Suppressor macrophage treated with lipopolysaccharide for 1 hour (primary cell): ENCODE measurements at places on chromosomes 13 and 19.
A peak's percentile ranks its signal among the peaks of the same experiment; 100 is the strongest.

GRCh38 chr19:29697523-29698261 lies 17.4 kb downstream of the C19orf12 start:
- DNase-seq, result no peak

DNA sequence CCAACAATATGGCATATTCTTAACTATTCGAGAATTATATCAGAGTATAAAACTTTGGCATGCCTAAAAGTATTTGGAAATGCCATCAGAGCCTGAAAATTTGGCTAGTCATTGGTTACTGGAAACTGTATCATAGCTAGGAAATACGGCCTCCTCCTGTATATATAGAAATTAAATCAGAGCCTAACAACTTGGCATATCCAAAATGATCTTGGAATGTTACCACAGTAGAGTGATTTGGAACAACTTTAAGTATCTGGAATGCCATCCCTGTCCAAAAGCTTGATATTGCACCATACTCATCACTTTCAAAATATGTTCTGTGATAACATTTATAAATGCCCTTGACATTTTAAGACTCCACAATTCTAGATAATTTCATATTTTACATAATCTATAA lies 335.8 kb downstream of the SLITRK1 start:
- no peak for DNase-seq

GRCh38 chr19:2663920-2664571 lies 38.4 kb downstream of the GNG7 start:
- DNase-seq, result no peak

GRCh38 chr19:48203794-48204628 lies 33.5 kb downstream of the ZSWIM9 start:
- DNase-seq, result peak; percentile 92

DNA sequence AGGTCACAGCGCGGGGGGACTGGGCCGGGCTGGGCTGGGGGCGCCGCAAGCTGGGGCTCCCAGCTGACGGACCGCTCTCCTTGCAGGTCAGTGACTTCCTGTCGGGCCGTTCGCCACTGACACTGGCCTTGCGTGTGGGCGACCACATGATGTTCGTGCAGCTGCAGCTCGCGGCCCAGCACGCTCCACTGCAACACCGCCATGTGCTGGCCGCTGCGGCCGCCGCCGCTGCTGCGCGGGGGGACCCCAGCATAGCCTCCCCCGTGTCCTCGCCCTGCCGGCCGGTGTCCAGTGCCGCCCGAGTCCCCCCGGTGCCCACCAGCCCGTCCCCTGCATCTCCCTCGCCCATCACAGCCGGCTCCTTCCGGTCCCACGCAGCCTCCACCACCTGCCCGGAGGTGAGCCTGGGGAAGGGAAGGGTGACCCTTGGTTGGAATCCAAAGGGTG lies 5.7 kb downstream of the MIDN start:
- no peak for DNase-seq

- DNase-seq, result no peak
Observed at GRCh38 chr19:17834350-17835181, 13.2 kb downstream of the JAK3 start.

- DNase-seq, result no peak
Observed at GRCh38 chr13:31733066-31733465, 6.3 kb upstream of the RXFP2 start.

- no peak for DNase-seq
Observed at GRCh38 chr13:42392716-42393572, 121.0 kb downstream of the AKAP11 start.

GRCh38 chr19:54136086-54136863 lies 1.3 kb upstream of the CNOT3 start:
- DNase-seq, result no peak

DNA sequence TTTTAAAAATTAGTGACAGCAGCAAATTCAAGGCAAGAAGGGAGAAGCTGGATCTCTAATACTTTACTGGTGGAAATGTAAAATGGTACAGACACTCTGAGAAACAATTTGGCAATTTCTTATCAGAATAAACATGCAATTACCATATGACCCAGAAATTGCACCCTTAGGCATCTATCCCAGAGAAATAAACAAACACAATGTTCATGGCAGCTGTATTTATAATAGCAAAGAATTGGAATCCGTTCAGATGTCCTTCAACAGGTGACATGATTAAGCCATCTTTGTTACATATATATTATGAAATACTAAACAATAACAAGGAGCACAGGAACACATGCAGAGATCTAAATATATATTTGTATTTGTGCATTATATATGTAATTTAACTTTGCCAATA lies 756.5 kb downstream of the SLITRK1 start:
- DNase-seq, result no peak

DNA sequence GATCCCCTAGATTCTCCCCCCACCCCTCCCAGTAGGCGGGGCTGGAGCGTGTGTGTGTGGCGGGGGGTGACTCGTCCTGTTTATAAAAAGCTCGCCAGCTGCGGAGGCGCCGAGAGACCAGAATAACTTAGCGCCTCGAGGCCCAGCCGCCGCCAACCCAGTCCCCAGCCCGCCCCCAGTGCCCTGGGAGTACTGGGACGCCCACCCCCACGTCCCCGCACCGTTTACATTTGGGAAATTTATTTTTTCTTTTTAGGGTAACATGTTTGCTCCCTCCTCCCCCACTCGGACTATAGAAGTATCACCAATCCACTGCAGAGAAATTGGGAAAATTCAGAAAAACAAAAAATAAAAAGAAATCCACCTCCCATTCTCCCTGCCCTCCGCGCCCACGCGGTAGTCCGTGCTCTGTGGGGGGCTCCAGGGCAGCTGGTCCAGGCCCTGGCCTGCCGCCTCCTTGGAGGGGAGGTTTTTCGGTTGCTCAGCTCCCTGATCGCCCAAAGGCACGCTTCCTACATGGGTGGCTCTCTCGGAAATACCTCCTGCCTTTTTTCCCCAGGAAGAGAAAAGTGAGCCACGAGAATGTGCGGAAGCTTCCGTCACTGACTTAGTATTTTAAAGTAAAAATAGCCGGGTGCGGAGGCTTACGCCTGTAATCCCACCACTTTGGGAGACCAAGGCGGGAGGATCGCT lies 1.5 kb upstream of the RAB3A start:
- peak; percentile 65 for DNase-seq

GRCh38 chr19:13957051-13957450 lies 4.7 kb downstream of the DCAF15 start:
- DNase-seq, result no peak

DNA sequence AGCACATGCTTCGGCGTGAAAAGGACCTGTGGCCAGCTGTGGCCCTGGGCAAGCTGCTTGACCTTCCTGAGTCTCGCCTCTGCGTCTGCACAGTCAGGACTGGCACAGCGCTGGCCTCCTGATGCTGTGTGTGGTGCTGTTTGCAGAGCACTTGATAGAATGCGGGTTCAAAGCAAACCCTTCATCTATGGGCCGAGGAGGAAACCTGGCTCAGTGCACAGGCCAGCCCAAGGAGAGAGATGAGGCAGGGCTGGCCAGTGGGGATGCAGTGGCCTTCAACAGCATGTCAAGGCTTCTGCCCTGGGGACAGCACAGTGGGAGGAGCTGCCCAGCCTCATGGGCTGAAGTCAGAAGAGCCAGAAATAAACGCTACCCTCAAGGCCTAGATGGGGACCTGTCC lies 21.3 kb upstream of the VSTM2B start:
- no peak for DNase-seq

GRCh38 chr13:55653497-55653896 lies 1487.2 kb upstream of the PRR20A start:
- no peak for DNase-seq

GRCh38 chr19:44807162-44807561 lies 1.7 kb upstream of the BCAM start:
- DNase-seq, result no peak

DNA sequence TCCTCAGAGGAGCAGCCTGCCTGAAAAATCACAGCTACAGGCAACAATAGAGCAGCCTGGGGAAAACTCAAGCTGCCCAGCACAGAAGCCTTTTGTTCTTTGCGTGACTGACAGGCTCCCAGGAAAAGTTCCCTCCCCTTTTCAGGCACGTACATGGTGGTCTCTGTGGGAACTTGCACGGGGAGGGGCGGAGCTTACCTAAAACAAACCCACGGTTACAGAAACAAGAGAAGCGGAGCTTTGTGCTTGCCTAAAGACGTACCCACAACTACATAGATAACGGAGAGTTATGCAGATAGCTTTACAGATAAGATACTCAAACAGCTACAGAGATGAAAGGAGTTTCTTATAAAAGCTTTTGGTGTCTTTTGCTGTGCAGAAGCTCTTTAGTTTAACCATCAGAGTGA lies 11.4 kb downstream of the ETFB start:
- DNase-seq, result no peak
